ENCODE measurements at places on chromosomes 12 and 14.

DNA sequence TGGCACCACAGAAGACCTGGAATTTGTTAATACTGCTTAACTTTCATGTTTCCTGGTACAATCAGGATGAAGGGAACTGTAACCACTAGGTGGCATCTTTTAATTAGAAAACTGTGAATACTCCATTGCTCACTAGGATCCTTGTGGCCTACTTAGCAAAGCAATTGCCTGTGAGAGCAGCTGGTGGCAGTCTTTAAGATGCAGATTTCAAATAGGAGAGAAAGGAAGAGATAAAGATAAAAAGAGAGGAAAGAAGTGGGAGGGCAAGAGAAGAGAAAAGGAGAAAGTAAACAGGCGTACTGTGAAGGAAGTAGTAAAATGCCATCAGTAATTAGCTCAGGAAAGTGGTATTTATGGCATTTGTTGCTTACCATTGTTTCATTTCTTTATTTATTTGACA lies 114.5 kb downstream of the RAD51B start:
- DNase-seq, result peak; percentile 67

GRCh38 chr14:104876251-104876699 lies 11.2 kb downstream of the CEP170B start:
- DNase-seq, result peak; percentile 53

GRCh38 chr14:61927060-61927459 lies 164.8 kb downstream of the SNAPC1 start:
- no peak for DNase-seq

DNA sequence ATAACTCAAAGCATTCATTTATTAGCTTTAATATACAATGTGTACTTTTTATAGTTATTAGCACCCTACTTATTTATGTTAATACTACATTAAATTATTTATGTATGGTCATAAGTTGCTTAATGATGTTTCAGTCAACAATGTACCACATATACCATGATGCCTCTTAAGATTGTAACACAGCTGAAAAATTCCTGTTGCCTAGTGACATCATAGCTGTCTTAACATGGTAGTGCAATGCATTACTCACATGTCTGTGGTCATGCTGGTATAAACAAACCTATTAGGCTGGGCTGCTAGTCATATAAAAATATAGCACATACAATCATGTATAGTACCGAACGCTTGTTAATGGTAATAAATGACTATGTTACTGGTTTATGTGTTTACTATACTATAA lies 120.4 kb downstream of the ANO6 start:
- DNase-seq, result no peak

- DNase-seq, result no peak
These were observed 95.9 kb downstream of the OTOGL start for GRCh38 chr12:80195074-80195726.

DNA sequence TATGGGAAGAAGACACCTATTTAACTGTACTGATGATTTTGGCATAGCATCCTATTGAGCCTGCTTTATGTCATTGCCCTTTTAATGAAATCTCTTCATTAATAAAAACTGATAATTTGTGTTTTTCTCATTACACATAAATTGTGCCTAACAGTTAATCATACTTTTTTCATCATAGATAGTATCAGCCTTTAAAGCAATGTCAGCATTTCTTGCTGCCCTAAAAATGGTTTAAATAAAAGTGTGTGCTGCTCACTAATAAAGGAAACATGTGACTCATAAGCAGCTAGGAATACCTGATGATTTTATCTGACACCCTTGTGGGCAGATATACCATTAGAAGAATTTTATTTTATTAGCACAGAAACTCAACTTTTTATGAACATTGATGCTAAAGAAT lies 26.7 kb downstream of the TBK1 start:
- no peak for DNase-seq

- no peak for DNase-seq
These were observed 60.6 kb upstream of the DIO3 start for GRCh38 chr14:101500681-101501080.

DNA sequence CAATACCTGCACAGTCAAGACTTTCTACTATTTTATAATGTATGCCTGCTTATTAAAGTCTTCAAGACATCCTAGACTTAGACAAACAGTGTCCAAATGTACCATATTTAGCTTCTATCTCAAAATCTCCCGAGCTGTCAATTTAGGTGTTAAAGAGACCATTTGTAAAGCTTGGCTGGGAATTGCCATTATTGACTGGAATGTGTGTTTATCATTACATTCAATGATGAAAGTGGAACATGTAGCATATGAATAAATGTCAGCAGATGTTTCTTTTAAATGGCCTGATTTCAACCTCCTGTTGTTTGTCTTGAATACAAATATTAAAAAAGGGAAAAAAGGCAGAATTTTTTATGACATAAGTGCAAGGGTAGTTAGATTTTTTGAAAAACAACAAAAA lies 572.3 kb downstream of the PRKD1 start:
- no peak for DNase-seq

- no peak for DNase-seq
These were observed 46.9 kb downstream of the CYP46A1 start for GRCh38 chr14:99730876-99731546.

DNA sequence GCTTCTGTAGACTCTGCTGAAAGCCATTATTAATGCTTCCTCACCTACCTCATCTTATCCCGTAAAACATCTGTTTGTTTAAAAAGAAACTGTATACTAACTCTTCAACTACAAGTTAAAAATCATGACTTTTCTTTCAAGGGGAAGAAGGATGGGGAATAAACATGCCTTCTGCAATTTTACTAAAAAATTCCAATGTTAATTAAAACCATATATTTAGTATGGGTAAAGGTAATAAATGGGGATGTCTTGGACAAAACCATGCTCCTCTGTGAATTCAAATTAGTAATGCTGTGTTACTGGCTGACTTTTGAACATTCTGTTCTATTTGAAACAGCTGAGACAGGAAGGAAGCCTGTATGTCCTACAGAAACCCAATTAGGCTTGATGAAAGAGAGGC lies 311.1 kb upstream of the DIO2 start:
- no peak for DNase-seq

DNA sequence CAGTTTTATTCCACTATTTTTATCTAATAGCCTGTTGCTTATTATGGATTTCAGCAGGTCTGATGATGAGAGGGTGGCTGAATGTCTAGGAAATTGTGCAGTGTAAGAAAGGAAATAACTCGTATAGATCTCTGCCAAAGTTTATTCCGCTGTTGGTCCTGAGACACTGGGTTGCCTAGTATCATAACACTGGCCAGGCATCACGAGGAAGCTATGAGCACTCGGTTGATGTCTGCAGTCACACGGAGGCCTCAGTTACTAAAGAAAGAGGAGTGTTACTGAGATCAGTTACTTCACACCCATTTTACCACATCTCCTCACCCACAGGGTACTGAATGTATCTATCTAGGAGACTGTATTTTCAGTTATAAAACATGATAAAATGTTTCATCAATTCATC lies 21.9 kb downstream of the BHLHE41 start:
- DNase-seq, result no peak

Measured in ELF-1 (cell line).